Mucosa of descending colon (tissue), 3 donors: ENCODE measurements at places on chromosomes 16 and 17.

- no peak for DNase-seq
These were observed 8.0 kb upstream of the SLC35B1 start for GRCh38 chr17:49715717-49716279.

- no peak for DNase-seq
These were observed 957.8 kb upstream of the RBFOX1 start for GRCh38 chr16:6374821-6375220.

- DNase-seq: no peak
These were observed 9.4 kb upstream of the KCNJ2 start for GRCh38 chr17:70159980-70160379.

GRCh38 chr17:2943981-2944380 lies 119.4 kb downstream of the OR1D5 start:
- no peak for DNase-seq

GRCh38 chr16:52439171-52439701 lies 107.7 kb downstream of the TOX3 start:
- no peak for DNase-seq

GRCh38 chr16:55297910-55298479 lies 26.0 kb upstream of the IRX6 start:
- DNase-seq: no peak

DNA sequence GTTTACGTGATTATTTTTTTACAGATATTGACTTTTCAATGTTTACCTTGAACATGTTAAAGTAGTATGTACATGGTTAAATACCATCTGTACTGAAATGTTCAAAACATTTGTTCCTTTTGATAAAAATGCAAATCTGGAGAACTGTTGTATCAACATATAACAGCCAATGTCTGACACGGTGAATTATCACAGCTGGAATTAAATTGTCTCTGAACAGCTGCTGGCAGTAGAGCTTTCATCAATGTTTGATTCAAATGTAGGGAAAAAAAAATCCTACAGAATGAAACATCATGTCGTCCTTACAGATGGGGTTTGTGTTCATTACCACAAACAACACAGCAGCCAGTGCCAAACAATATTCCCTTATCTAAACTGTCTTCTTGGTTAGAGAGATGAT lies 79.9 kb downstream of the TOX3 start:
- no peak for DNase-seq

GRCh38 chr17:70202840-70203239 lies 33.5 kb downstream of the KCNJ2 start:
- DNase-seq: no peak
